ENCODE measurements at places on chromosomes 5 and 9. TPM values are rescaled to one million over a fixed set of nuclear protein-coding genes. Genes with fewer than 3 reads are reported as not detected.

Gene GZMA
- polyA plus RNA-seq = 0.85 TPM

Gene ECSCR
- polyA plus RNA-seq = 22.8 TPM

Gene CAMK2A
- polyA plus RNA-seq = 4.8 TPM

Gene PRLR
- 26.9 TPM for polyA plus RNA-seq

Gene ALAD
- polyA plus RNA-seq = 39.3 TPM

Gene OR2S2
- not detected for polyA plus RNA-seq

Gene DBH
- 0.77 TPM for polyA plus RNA-seq

Gene MED10
- 40.5 TPM for polyA plus RNA-seq

Gene MYORG
- 6.0 TPM for polyA plus RNA-seq

Gene SPINK7
- polyA plus RNA-seq = 0.19 TPM

Gene BNC2
- polyA plus RNA-seq = 9.9 TPM

Gene PCDHGB2
- 5.2 TPM for polyA plus RNA-seq

Gene MARCHF11
- 0.38 TPM for polyA plus RNA-seq

Gene INSL4
- polyA plus RNA-seq = not detected

Gene SPTAN1
- 375 TPM for polyA plus RNA-seq

DNA sequence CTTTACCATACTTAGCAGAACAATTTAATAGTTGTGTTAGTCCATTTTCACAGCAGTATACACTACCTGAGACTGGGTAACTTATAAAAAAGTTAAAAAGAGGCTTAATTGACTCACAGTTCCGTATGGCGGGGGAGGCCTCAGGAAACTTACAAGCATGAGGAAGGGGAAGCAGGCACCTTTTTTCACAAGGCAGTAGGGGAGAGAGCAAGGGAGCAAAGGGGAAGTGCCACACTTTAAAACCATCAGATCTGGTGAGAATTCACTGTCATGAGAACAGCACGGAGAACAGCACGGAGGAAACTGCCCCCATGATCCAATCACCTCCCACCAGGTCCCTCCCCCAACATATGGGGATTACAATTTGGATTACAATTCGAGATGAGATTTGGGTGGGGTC lies 269.9 kb downstream of the MTRR start:
- no peak for DNase-seq

DNA sequence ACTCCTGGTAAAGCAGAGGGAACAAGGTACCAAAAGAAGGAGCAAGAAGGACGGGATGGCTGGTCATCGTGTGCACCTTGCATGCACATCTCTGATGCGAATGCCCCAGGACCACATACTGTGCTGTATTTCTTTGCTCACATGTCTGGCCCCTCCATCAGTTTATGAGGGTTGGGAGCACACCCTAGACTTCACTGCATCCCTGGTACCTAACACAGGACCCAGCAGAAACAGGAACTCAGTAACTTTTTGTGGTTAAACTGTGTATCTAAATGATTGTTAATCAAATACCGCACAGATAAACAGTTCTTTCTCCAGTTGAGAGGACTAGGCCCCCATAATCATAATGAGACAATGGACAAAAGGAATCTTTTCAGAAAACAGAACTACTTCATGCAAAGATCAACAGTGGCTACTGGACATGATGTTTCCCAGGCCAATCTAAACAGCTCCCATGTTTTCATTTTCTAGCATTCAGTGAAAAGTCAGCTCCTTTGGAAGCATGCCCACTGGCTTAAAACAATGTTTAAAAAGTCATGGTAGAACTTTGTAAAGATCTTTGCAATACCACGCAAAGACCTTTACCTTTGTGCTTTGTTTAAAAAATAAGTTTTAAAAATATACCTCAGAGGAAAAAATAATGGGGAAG lies 55.5 kb upstream of the IFNK start:
- DNase-seq = no peak

GRCh38 chr5:38426490-38426889 lies 130.0 kb downstream of the LIFR start:
- no peak for DNase-seq

GRCh38 chr9:19728101-19728500 lies 60.7 kb downstream of the SLC24A2 start:
- no peak for DNase-seq

DNA sequence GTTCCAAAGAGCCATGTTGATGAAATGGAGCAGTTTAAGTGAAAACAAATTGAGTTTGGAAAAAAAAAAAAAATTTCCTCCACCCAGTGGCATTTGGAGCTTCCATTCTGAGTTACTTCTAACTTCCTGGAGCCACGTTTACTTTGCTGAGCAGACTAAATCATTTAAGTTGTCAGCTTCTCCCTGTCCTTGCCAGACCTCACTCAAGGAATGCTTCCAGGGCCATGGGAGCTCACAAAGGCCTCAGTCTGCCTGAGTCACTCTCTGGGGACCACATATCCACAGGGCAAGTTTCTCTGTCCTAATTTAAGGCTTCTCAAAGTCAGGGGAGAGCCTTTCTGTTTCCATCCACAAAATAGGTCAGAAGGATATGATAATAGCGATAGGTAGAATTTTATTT lies 210.3 kb upstream of the TNC start:
- DNase-seq = no peak

DNA sequence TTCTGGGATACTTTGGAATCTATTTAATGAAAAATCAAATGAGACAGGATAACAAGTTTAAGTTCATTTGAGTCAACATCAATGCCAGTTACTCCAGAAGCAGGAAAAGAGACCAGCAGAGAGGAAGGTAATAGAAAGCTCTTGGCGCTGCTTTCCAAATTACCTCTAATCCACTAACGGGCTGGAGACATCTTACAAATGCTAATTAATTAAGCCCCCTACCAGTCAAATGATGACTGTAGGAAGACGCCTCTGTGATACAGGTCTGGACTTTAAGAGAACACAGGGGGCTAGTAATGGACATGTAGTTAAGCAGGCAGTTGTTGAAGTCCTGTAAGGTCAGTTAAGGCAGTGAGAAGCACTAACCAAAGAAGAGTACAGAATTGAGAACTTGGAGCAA lies 65.3 kb upstream of the HTR4 start:
- no peak for DNase-seq

GRCh38 chr5:30040488-30041118 lies 1152.9 kb upstream of the CDH6 start:
- peak; percentile 40 for DNase-seq

- DNase-seq = no peak
Observed at GRCh38 chr9:37939575-37940095, 35.7 kb upstream of the SLC25A51 start.

GRCh38 chr5:8905021-8905420 lies 640.9 kb downstream of the SEMA5A start:
- DNase-seq = peak; percentile 12

DNA sequence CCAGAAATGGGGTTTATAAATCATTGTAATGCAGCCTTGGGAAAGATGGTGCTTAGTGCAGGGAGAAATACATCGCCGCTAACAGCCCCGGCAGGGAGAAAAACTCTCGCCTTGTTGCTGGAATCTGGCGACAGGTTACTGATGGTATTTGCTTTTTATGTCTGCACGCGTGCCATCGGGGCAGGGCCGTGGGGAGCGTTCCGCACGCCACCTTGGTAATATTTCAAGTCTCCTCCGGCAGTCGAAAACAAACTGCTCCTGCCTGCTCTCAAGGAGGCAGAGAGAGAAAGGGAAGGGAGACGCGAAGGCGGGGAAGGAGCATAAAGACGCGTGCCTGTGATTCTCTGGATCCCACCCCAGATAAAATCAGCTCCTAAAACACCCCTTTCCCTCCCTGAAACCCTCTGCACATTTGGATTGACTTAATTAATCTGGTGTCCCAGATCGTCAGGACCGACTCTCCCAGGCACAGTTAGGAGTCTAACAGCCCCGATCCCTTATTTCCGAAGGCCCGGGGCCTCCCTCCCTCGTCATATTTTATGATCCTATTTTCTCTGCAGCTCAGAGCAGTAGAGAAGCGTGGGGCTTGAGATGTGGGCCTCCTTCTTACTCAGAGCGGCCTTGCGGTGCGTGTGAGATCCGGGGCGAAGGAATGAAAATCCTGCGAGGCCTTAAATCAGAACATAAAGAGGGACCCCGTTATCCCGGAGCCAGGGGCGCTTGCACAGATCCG lies 47.7 kb downstream of the CFAP77 start:
- peak; percentile 8 for DNase-seq

DNA sequence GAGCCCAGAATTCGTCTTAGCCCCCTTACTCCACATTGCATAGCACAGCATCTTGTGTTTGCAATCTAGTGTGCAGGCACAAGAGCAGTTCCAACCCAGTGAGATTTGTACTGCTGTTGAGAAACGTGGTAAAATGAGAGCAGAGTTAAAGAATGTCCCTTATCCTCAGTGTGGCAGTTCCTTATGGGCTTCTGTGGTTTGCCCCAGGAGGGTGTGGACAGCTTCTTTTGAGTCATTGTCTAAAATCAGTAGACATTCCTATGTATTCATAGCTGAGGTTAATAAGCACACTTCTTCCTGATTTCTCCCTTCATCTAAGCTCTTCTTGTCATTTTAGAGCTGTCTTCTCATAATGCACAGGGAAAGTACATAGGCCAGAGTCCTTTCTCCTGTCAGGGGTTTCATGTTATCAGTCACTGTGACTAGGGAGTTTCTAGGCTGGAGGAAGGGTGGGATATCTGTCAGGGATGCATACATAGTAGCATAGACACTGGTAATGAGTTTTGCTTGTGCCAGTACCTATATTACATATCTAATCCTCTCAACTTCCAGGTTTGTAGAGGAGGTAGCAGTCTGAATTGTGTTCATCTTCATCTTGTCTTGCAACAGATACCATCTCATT lies 2.0 kb upstream of the CAVIN4 start:
- no peak for DNase-seq

- no peak for DNase-seq
Observed at GRCh38 chr5:10633271-10634049, 69.6 kb downstream of the ANKRD33B start.

DNA sequence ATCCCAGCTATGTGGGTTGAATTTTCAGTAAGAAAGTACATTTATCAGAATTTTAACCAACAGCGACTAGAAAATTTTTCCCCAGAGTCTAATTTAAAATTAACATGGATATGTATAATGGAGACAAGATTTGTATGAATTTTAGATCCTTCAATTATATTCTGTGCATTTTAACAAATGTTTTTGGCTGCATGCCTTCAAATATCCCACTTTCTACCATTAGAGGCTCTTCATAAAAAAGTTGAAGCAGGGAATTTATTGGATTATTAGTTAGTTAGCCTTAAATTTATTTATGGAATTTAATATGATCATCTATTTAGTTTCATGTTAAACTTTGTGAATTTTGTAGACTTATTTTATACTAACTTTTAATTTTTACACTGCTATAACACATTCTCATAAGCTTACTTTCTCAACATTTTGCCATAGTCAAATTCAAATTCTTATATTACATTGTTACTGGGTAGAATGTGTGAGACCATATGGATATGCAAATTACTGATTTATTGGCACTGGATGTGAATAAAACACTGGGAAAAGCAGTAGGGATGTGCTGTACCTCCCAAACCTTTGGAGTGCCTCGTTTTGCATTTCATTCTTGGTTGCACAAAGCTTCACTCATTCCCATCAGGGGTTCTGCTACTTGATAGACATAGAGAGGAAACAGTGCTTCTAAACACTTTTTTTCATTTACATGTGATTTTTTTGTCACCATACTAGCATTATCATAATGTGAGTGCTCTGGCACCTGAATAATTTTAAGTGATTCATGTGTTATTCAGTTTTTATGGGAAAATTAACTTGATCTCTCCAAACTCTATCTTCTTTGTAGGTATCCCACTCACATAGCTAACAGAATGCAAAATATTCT lies 491.8 kb upstream of the COX7C start:
- DNase-seq = no peak

- no peak for DNase-seq
Observed at GRCh38 chr9:76980566-76980965, 38.9 kb upstream of the FOXB2 start.

DNA sequence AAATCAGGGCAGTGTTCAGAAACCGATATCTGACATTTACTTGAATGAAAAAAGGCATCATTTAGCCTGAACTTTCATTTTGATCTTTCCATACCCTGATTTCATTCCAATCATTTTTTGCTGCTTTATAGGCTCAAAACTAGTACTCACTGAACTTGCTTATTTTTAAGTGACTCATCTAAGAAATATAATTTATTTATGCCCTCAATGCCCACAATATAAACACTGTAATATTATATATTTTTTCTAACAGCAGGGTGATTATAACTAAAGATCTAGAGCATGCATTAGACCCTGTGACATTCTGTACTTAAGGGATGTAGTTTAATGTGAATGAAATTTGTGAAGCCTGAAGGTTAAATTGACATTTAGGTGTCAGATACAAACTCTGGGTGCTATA lies 446.1 kb upstream of the CDH10 start:
- DNase-seq = no peak

GRCh38 chr9:4117835-4118610 lies 181.8 kb downstream of the GLIS3 start:
- no peak for DNase-seq

DNA sequence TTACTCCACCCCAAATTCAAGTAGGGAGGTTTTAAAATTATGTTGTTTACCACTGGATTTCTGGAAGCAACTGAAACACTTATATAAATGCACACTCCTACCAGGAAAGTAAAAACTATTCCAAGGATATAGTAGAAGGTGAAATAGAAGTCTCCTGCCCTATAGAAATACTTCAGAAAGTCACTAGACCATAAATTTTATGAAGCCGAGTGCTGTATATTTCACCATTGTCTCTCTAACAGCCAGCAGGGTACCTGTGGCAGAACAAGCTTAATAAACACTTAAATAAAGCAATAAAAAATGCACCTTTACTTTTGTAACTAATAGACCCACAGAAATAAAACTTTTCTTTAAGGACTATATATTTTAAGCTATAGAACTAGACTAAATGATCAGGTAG lies 631.6 kb downstream of the PDE4D start:
- no peak for DNase-seq

- no peak for DNase-seq
Observed at GRCh38 chr9:10843151-10843550, 230.3 kb upstream of the PTPRD start.

DNA sequence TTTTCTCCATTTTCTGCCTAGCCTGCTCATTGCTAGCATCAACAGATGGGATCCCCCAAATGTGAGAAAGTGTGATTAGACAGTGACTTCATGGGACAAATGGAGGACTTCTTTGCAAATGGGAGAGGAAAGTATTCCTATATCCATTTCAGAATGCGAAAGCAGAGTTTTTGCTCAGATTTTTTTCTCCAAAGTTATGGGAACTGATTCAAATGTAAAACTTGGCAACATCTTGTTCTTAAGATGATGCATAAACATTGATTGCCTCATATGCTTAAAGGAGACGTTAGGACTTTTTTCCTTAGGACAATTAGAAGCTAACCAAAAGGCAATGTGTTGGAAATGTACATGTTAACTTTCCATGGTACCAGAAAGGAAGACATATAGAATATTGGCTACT lies 704.3 kb upstream of the ZNF608 start:
- DNase-seq = no peak

DNA sequence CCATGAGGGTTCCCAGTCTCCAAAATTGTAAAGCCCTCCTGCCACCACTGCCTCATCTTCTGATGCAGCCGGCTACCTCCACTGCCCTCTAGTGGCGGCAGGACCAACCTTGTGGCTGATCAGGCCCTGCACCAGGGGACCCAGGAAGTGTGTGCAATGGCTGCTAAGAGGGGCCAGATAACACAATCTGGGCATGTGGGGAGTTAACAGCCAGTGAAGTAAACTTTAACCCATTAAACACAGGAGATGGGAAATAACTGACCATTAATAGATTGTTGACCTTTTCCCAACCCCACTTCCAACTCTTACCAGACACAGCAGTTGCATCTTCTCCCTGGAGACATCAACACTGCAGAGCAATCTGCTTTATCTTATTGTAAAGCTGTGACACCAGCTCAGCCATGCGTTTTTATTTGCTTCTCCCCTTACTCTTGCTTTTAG lies 63.3 kb downstream of the FREM1 start:
- no peak for DNase-seq

- DNase-seq = no peak
Observed at GRCh38 chr9:126347093-126347492, 20.5 kb downstream of the MVB12B start.

- DNase-seq = no peak
Observed at GRCh38 chr5:159564031-159564430, 233.7 kb upstream of the IL12B start.
